ENCODE measurements at places on chromosomes 12 and 14. TPM values are rescaled to one million over a fixed set of nuclear protein-coding genes. Genes with fewer than 3 reads are reported as not detected.

LYZ gene
- not detected for total RNA-seq

- no peak for DNase-seq
- H3K36me3 ChIP-seq = no peaks in the 10 kb centered on the region
- no peak overlapping the region for H3K4me3 ChIP-seq
Observed at GRCh38 chr12:105947906-105948305, 190.8 kb downstream of the NUAK1 start.

DNA sequence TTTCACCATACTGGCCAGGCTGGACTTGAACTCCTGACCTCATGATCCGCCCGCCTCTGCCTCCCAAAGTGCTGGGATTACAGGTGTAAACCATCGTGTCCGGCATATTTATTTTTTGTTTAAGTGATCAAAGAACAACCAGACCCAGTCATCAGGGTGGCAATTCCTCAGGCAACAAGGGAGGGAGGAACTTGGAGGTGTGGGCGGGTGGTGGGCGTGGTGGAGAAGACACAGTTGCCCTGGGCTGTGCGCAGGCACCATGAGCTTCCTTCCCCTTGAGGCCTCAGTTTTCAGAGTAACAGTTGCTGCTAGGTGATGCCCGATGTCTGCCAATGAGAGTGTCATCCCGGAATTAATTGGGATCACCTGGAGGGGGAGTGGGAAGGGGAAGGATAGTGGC, 191.7 kb downstream of the ALG10 start:
- H3K27ac ChIP-seq = no peak overlapping the region
- no peak overlapping the region for H3K4me3 ChIP-seq
- no peaks in the 10 kb centered on the region for H3K4me1 ChIP-seq
- DNase-seq = no peak

- no peaks in the 10 kb centered on the region for H3K27me3 ChIP-seq
- H3K4me1 ChIP-seq = no peaks in the 10 kb centered on the region
- no peak overlapping the region for H3K4me3 ChIP-seq
- H3K36me3 ChIP-seq = no peaks in the 10 kb centered on the region
- DNase-seq = no peak
Observed at GRCh38 chr12:29299633-29300032, 81.3 kb downstream of the ERGIC2 start.

MYF5 gene
- total RNA-seq = not detected

GRCh38 chr14:71190770-71191374, 283.6 kb downstream of the PCNX1 start:
- no peak overlapping the region for H3K27ac ChIP-seq
- no peak for DNase-seq
- H3K4me1 ChIP-seq = no peaks in the 10 kb centered on the region
- H3K27me3 ChIP-seq = peaks cover 21% of the 10 kb centered on the region

STYK1 gene
- total RNA-seq = 1.6 TPM

OR4Q2 gene
- total RNA-seq = not detected

DNA sequence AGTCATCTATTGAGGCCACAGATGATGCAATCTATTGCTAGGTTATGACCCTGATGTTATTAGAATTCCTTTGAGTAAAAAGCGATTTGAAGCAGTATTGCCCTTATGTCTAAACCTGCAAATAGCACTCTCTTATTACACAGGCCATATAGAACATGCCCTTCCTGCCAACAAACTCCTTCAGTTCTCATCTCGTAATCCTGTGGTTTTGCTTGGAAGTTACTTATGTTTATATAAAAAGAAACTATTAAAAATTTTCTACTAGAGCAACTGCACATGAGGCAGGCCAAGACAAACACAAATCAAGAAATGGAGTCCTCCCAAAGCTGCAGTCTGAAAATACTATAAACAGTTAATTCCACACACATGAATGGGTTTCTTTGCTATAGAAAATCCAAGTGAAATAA, 1200.2 kb downstream of the LRFN5 start:
- H3K4me1 ChIP-seq = no peaks in the 10 kb centered on the region
- no peak overlapping the region for H3K27ac ChIP-seq
- no peak for DNase-seq
- no peaks in the 10 kb centered on the region for H3K27me3 ChIP-seq
- H3K4me3 ChIP-seq = no peak overlapping the region

BEGAIN gene
- total RNA-seq = 2.8 TPM

DNA sequence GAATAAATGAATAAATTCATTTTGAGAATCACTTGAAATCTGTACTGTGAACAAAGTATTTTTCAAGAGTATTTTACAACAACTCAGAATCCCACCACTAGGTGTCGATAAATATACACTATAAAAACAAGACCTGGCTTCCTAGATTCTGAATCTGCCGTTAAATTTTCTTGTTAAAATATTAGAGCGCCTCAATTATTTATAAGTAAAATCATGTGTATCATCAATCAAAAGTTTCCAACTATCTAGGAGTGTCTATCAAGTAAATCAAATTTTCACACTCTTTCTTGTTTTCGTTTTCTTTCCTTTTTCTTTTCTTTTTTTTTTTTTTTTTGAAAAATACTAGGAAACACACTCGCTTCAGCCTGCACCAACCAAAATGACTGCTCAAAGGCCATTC, 179.2 kb upstream of the DCN start:
- no peak overlapping the region for H3K4me3 ChIP-seq
- DNase-seq = no peak
- H3K27ac ChIP-seq = no peak overlapping the region
- H3K27me3 ChIP-seq = no peaks in the 10 kb centered on the region
- no peaks in the 10 kb centered on the region for H3K36me3 ChIP-seq
- H3K4me1 ChIP-seq = no peaks in the 10 kb centered on the region

GRCh38 chr14:35044939-35045797, 904 bp upstream of the FAM177A1 start:
- DNase-seq = no peak
- peaks cover 30% of the 10 kb centered on the region for H3K4me1 ChIP-seq
- H3K27me3 ChIP-seq = no peaks in the 10 kb centered on the region
- H3K4me3 ChIP-seq = peak overlapping the region; percentile 97

DNA sequence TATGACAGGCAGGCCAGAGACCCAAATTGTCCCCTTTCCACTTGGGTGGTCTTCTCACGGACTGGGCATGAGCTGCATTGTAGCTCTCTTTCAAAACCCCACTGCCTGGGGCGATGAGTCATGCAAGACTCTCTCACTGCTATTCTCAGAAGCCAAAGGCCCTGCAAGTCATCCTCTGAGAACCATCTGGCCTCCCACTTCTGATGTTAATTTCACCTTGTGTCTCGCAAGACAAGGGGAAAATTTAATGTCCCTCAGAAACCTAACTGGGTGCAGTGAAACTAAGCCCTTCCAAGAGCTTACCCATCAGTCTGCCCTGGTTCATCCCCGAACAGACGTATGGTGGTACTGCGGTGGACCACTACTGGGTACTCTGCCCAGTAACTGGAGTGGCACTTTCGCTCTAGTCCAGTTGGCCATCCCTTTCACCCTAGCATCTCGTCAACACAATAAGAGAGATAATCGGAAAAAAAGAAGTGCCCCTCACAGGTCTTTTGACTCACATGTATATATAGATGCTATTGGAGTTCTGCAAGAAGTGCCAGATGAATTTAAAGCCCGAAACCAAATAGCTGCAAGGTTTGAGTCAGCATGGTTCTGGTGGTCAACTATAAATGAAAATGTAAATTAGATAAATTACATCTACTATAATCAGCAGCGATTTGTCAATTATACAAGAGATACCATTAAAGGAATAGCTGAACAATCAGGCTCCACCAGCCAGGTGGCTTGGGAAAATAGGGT, 31.3 kb upstream of the LALBA start:
- H3K27ac ChIP-seq = no peak overlapping the region
- DNase-seq = peak; percentile 3

MBIP gene
- 36.3 TPM for total RNA-seq

DNA sequence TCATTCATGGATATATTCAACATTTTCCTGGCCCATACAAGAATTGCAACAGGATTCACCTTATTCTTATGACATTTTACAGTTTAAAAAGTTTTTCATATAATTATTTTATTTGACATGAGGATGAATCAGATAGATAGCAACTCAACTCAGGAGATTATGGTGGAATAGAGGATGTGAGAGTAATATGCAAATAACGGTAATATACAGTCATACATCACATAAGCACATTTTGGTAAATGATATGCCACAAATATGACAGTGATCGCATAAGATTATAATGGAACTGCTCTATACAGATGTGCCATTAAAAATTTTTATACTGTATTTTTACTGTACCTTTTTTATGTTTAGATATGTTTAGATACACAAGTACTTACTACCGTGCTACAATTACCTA, 24.1 kb upstream of the CRADD start:
- H3K27ac ChIP-seq = no peak overlapping the region
- H3K36me3 ChIP-seq = no peaks in the 10 kb centered on the region
- no peaks in the 10 kb centered on the region for H3K27me3 ChIP-seq
- no peak for DNase-seq
- no peaks in the 10 kb centered on the region for H3K4me1 ChIP-seq

- H3K4me3 ChIP-seq = no peak overlapping the region
- no peaks in the 10 kb centered on the region for H3K36me3 ChIP-seq
- H3K4me1 ChIP-seq = peaks cover 13% of the 10 kb centered on the region
- peaks cover 4% of the 10 kb centered on the region for H3K27me3 ChIP-seq
- no peak for DNase-seq
- H3K27ac ChIP-seq = no peak overlapping the region
Observed at GRCh38 chr14:56065621-56066290, 52.5 kb upstream of the PELI2 start.

DNA sequence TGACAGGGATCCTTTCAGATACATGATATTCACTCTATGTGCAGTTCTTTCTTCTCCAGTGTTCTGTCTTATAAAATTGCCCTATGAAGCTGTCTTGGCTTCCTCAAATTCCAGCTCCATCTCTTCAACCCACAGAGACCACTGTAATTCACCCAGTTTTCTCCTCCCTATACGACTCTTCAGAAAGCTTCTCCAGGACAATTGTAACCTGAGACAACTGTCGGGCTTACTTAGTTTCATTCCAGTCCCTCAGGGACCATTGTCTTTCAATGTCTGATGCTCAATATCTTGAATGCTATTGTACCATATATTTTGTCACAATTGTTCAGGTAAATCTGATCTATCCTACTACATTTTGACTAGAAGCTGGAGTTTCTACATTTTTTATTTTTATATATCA, 345.3 kb downstream of the RPL10L start:
- no peaks in the 10 kb centered on the region for H3K36me3 ChIP-seq
- no peak overlapping the region for H3K4me3 ChIP-seq
- no peak for DNase-seq
- no peaks in the 10 kb centered on the region for H3K4me1 ChIP-seq
- H3K27me3 ChIP-seq = no peaks in the 10 kb centered on the region
- H3K27ac ChIP-seq = no peak overlapping the region

GRCh38 chr12:23931176-23931575, 18.3 kb downstream of the SOX5 start:
- H3K36me3 ChIP-seq = no peaks in the 10 kb centered on the region
- DNase-seq = no peak
- H3K27ac ChIP-seq = no peak overlapping the region
- no peaks in the 10 kb centered on the region for H3K4me1 ChIP-seq
- H3K27me3 ChIP-seq = no peaks in the 10 kb centered on the region

GRCh38 chr12:113880988-113881962, 84.8 kb downstream of the RBM19 start:
- H3K4me1 ChIP-seq = no peaks in the 10 kb centered on the region
- H3K4me3 ChIP-seq = no peak overlapping the region
- H3K36me3 ChIP-seq = peaks cover 8% of the 10 kb centered on the region
- no peak overlapping the region for H3K27ac ChIP-seq
- DNase-seq = no peak

DNA sequence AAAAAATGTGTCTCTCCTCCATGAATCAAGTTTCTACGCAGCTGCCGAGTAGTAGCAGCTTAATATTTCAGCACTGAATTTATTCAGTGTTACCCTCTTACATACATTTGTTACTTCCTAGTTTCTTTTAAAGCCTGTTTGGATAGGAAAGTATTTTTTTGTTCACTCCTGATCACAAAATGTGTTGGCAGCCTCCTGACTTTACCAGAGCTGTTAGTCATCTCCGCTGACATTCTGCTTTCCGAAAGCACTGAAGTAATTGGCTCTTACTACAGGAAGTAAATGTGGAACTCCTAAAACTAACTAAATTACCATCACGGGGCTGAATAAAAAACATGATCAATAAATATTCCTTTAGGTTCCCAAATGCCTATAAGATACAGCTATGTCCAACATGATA, 225.5 kb downstream of the EPS8 start:
- peak overlapping the region; percentile 82 for H3K4me3 ChIP-seq
- DNase-seq = peak; percentile 47
- no peaks in the 10 kb centered on the region for H3K27me3 ChIP-seq
- peak overlapping the region; percentile 88 for H3K27ac ChIP-seq
- peaks cover 81% of the 10 kb centered on the region for H3K4me1 ChIP-seq
- no peaks in the 10 kb centered on the region for H3K36me3 ChIP-seq

DNA sequence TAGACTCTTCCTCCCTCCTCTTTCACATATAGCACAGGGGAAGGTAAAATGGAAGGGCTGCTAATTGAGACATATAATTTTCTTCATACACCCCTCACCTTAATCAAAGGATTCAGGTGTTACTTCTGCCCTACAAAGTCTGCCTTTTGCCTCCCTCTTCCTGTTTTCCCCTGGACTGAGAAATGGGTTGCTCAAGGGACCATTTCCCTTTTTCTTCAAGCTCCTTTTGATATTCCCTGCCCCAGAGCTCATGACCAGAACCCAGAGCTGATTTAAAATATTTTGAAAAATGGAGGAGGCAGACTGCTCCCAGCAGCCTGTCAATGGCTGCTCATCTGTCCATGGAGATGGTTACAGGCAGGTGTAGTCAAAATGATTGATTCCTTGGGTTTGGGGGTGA, 6.3 kb upstream of the PIP4K2C start:
- no peak for DNase-seq
- H3K4me3 ChIP-seq = no peak overlapping the region
- no peaks in the 10 kb centered on the region for H3K27me3 ChIP-seq
- no peaks in the 10 kb centered on the region for H3K36me3 ChIP-seq

ADAMTS20 gene
- not detected for total RNA-seq

SLC6A13 gene
- total RNA-seq = 2.6 TPM

AMN gene
- 3.9 TPM for total RNA-seq

ANO2 gene
- not detected for total RNA-seq

TSPAN8 gene
- total RNA-seq = not detected

ADIPOR2 gene
- total RNA-seq = 43.5 TPM

DNA sequence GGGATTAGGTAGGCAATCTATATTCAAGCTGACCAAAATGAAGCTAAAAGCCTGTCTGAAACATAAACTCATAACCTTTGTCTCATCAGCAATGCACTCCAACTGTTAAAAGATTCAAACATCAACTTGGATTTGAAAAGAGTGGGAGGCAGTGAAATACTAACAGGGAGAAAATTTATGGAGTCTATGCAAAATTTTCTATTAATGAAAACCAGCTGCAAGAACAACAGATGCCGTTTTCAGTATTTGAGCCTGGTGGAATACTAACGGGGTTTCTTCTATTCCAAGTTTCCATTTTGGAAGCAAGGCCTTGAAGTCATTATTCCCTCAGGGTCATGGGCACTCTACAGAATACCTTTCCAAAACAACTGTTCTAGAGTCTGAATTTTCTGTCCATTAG, 88.3 kb downstream of the LRP6 start:
- H3K4me3 ChIP-seq = no peak overlapping the region
- peaks cover 17% of the 10 kb centered on the region for H3K27me3 ChIP-seq
- DNase-seq = no peak
- no peaks in the 10 kb centered on the region for H3K36me3 ChIP-seq
- no peak overlapping the region for H3K27ac ChIP-seq

SOX5 gene
- total RNA-seq = 2.5 TPM

CEBPE gene
- total RNA-seq = 0.36 TPM
